ENCODE measurements at places on chromosomes 11 and 22.

DNA sequence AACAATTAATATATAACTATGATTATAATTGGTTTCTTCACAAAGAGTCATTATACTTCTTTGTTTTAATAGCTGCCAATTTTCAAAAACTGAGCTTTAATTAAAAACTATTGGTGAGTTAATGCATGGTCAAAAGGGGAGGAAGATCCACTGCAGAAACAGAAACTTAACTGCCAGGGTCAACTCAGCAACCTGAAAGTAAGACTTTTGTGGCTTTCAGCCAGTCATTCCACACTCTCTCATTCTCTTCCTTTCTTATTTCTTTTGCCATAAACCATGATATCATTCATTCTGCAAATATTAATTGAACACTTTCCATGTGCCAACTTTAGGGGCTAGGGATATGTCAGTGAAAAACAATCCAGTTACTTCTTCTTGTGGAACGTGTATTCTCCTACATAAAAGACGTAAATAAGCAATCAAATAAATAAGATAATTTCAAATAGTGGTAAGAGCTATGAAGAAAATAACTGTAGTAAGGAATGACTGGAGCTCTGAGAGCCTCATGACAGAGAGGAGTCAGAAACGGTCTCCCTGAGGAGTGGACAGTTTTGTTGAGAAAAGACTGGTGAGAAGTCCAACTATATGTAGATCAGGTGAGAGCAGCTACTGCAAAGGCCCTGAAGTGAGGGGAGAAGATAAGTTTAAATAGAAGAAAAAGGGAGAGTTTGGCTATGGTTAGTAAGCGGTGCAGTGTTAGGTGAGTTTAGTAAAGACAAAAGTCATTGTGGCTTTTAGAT is 130.5 kb downstream of the GRIA4 start:
- peak; percentile 50 for DNase-seq

DNA sequence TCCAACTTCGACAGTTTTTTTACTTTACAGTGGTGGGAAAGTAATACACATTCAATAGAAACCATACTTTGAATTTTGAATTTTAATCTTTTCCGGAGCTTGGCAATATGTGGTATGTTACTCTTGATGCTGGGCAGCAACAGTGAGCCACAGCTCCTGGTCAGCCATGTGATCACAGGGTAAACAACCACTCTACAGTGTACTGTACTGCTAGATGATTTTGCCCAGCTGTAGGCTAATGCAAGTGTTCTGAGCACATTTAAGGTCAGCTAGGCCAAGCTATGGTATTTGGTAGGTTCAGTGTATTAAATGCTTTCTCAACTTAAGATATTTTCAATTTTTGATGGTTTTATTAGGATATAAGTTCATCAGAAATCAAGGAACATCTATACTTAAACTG is 48.7 kb upstream of the GRIK4 start:
- DNase-seq, result no peak

DNA sequence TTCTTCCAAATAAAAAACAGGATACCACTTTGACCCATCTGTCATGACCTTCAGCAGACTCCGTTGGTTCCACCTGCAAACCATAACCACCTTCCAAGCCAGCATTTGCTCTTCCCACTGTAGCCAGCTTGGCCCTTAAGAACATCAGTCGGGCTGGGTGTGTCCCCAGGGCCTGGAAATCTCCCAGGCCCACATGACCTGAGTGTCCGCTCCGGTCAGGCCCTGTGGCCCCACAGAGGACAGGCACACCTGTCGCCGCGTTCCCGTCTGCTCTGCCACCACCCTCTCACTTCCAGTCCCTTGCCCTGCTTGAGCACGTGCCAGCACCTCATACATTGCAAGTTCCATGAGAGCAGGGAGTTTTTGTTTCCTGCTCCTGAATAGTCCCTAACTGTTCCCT is 65.7 kb upstream of the PITPNB start:
- DNase-seq, result no peak

- DNase-seq, result no peak
These were observed 22.5 kb downstream of the TRIM29 start for GRCh38 chr11:120115272-120116000.

DNA sequence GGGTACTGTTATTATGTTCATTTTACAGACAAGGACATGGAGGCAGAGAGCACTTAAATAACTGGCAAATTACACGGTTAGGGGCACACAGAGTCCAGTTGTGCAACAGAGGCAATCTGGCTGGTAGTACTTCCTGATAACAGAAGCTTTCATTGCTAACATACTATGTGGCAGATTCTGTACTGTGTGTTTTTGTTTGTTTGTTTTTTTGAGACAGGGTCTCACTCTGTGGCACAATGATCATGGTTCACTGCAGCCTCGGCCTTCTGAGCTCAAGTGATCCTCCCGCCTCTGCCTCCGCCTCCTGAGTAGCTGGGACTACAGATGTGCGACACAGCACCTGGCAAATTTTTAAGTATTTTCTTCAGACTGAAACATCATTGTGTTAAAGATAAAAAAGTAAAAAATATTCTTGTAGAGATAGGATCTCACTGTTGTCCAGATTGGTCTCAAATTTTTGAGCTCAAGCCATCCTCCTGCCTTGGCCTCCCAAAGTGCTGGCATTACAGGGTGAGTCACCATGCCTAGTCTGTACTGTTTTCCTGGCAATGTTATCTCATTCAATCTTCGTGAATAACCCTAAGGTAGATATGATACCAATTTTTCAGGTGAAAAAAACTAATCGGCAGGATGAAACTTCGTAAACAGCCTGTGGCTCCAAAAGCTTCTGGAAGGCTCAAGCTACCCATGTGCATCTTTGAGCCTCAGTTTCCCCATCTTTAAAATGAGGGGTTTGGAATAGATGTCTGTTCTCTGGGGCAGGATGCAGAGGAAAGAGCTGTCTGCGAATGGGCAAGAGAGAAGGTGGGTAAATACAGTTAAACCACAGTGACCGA is 921 bp upstream of the NUCB2 start:
- DNase-seq, result no peak
